ENCODE measurements at places on chromosomes 6 and 20. TPM values are rescaled to one million over a fixed set of nuclear protein-coding genes. Genes with fewer than 3 reads are reported as not detected.

DNA sequence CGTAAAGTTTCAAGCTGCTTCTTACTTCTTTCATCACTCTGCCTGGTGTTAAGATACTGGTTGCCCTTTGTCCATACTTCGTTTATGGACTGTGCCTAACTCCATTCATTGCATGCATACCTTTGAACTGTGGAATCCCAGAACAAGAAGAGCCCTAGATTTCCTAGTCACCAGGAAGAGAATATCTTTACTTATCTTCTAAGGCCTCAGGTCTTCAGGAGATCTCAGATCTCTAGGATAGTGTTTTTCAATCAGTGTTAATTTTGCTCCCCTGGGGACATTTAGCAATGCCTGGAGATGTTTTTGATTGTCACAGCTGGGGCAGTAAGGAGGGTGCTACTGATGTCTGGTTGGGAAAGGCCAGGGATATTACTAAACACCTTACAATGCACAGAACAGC, 35.5 kb upstream of the GJA1 start:
- DNase-seq, result no peak

GRCh38 chr6:87701344-87701675, 723 bp downstream of the AKIRIN2 start:
- peak; percentile 44 for DNase-seq

DNA sequence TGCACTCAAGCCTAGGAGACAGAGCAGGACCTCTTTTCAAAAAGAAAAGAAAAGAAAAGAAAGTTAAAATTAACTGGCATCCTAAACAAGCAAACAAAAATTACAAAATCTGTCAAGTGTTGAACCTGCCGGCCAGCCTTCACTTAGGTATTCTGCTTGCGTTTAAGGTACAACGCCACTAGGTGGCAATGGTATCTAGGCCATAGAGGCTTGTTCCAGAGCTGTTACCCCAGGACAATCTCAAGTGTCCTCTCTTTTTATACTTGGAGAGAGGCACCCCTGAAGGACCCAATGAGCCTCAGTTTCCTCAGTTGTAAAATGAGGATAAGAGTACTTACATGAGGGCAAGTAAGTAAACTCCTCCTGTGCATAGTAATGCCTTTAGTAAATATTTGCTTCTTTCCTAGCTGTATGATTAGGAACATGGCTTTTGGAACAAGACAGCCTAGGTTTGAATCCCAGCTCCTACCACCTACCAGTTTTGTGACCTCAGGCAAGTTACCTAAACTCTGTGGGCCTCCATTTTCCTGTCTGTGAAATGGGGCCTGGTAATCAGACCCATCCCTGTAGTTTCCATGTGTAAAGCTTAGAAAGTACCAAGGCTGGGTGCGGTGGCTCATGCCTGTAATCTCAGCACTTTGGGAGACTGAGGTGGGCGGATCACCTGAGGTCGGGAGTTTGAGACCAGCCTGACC, 5.8 kb upstream of the PACSIN1 start:
- peak; percentile 59 for DNase-seq

GRCh38 chr6:41872147-41872546, 23.0 kb downstream of the USP49 start:
- no peak for DNase-seq

DNA sequence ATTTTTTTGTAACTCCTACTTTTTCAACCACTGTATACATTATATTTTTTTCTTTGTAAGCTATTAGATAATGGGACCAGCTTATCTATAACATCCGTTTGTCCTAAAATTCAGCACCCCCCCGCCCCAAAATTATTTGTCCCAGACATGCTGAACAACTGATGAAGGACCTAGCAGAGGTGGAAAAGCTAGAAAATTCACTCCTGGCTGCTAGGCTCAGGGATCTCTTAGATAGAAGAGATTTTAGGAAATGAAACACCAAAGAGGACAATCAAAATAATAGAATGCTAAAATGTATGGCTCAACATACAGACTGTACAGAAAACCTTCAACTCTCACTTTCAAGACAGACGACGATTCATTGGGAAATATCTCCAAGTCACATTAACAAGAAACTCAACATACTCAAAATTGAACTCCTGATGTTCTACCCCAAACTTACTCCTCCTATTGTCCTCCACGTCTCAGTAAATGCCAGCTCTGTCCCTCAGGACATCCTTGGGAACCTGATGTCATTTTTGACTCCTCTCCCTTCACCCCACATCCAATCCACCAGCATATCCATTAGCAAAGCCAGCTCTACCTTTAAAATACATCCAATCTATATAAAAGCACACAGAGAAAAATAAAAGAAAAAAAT, 4.7 kb downstream of the SOD2 start:
- DNase-seq, result no peak

DNA sequence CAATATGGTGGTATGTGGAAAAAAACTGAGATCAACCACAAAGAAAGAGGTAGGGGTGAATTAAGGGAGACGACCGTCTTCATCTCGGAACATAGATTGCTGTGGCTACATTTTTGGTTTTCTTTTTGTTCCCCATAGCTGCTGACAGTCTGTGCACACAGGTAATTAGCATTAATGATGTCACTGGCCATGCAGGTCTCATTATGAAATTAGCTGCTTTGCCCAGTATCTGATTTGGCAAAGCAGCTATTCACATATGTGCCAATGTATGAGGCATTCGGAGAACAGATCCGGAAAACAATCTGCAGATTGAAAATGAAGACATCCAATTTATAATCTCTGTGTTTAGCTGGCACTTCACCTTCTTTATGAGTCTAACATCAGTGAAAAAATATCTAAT, 13.1 kb downstream of the NOX3 start:
- no peak for DNase-seq

DNA sequence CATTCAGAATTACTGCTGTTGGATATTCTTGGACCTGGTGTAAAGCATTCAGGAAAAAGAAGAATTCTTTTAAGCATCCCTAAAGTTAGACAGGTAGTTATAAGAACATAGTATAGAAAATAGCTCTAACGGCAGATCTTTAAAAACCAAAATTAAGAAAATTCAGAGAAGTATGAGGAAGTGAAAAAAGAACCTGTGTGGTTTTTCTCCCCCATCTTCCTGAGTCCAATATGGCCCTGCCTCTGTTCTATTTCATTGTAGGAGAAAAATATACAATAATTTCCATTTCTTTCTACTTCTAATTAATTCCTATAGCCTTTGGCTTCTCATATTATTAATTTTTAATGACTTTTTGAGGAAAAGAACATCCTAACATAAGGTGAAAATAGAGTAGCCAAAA, 47.1 kb downstream of the FHL5 start:
- no peak for DNase-seq

GRCh38 chr20:40591536-40591935, 97.5 kb downstream of the MAFB start:
- DNase-seq, result no peak

- DNase-seq, result no peak
These were observed 124.7 kb upstream of the MARCKS start for GRCh38 chr6:113732384-113732966.

GRCh38 chr20:52939141-52939540, 33.0 kb upstream of the TSHZ2 start:
- DNase-seq, result no peak

DNA sequence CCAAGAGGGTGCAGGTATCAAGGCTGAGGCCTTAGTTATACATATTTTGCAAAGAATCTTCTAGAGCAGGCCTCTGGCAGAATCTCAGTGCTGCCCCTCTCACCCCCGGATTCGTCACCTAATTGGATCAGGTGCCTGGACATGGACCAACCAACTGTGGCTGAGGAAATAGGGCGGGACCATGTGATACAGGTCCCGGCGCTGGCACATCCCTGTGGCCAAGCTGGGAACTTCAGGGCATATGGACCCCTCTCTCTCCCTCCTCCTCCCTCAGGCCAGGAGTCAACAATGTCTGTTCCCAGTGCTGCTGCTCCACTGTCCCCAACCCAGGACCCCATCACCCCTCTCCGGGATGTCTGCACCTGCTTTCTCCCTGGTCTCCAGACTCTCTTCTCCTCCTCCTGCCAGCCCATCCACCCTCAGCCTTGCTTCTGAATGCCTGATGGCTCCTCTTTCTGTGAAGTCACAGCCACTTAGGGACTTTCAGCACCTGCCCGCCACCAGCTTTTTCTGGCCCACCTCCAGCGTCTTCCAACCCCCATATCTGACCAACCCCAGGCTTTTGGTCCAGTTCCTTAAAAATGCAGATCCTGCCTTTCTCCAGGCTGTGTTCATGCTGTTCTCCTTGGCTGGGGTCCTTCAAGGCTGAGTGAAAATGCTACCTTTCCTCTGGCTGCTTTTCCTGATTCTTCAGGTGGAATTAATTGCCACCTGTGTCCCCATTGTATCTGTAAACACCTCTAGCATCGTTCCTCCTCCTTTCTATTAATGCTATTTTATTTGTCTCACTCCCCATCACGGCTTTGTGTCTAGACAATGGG, 19.0 kb upstream of the MLN start:
- no peak for DNase-seq

DNA sequence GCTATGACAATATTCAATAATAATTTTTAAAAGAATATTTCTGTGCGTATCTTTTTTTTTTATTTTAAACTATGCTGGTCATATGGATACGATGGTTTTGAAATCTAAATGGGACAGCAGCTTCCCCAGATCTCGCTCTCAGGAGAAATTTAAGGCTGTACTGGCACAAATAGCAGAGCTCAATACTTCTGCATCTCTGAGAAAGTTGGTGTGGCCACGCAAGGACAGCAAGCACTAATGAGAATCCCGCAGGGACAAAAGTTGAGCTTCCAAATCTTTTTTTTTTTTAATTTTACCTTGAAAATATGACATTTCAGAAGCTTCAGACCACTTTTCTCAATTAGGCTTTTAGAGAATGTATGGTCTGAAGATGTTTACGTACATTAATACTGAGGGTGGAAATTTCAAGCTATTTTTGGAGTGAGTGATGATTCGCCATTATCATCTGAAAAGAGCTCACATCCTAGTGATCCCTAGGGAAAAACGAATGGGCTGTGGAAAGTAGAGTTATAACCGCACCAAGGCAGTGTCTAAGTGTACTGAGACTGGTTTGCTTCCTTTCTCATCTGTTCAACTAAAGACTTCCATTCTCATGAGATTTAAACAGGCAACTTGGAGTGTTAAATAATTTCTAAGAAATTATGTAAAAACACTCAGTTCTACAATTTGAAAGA, 840.0 kb downstream of the C6orf118 start:
- no peak for DNase-seq

DNA sequence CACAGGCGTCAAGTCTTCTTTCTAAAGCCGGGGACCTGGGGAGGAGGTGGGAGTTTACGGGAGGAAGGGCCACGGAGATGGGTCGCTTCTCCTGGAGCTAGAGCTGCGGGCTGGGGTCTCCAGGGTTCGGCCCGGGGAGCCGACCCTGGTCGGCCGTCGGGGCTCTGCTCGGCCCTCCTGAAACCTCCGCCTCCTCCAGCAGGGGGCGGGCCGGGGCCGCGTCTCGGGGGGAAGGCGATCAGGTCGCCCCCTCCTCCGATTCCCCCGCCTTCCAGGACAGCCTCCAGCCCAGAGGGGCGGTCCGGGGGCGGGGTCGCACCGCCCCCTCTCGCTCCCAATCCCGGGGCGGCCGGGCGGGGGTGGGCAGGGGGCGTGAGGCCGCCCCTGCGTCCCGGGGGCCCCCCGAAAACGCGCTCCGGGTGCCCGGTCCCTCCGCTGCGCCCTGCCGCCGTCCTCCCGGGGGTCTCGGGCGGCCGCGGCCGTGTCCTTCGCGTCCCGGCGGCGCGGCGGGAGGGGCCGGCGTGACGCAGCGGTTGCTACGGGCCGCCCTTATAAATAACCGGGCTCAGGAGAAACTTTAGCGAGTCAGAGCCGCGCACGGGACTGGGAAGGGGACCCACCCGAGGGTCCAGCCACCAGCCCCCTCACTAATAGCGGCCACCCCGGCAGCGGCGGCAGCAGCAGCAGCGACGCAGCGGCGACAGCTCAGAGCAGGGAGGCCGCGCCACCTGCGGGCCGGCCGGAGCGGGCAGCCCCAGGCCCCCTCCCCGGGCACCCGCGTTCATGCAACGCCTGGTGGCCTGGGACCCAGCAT, at the start of gene CEBPB:
CEBPB (plus strand) TSS at position 580 of the 814 bp plus-strand sequence; CDS start at position 784, 204 bp downstream.
- DNase-seq, result peak; percentile 90

DNA sequence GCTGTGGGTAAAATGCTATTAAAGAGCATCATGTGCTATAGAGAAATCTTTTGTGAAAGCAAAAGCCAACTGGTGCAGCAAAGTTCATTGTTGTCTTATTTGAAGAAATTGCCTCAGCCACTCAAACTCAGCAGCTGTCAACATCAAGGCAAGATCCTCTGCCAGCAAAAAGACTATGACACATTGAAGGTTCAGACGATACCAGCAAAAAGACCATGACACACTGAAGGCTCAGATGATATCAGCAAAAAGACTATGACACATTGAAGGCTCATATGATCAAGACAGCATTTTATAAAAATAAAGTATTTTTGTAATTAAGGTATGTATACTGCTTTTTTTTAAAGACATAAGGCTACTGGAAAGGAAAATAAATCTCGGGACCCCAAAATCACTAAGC, 118.4 kb upstream of the RUNX2 start:
- DNase-seq, result no peak

DNA sequence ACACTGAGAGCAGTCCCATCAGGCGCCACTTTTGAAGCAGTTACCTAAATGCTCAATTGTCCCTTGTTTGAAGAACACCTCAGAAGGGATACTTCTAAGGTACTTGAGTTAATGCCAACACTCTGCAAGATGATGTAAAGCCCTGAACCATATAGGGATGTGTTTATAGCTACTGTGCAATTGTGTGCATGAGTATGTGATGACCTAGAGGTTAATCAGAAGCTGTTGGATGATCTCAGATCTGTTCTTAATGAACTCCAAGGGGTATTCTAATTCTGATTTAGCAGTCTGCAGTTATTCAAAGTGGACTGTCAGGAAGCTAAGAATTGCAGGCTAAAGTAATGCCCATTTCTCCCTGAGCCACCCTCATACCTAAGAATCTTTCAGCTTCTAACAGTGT, 158.3 kb downstream of the TMEM242 start:
- no peak for DNase-seq

The PRDM13 gene
- total RNA-seq, result not detected

The LGSN gene
- not detected for total RNA-seq

The PRIM2 gene
- 47.2 TPM for total RNA-seq

The CTAGE9 gene
- not detected for total RNA-seq

The TMEM239 gene
- total RNA-seq, result not detected

The FAM83C gene
- not detected for total RNA-seq

Measured in activated CD4-positive, alpha-beta memory T cell treated with anti-CD3 and anti-CD28 coated beads for 36 hours (primary cell).